ENCODE measurements at places on chromosomes 4 and X. TPM values are rescaled to one million over a fixed set of nuclear protein-coding genes. Genes with fewer than 3 reads are reported as not detected.

The JAKMIP1 gene
- polyA plus RNA-seq, result 0.22 TPM

The GPC3 gene
- polyA plus RNA-seq, result 1,302 TPM

The PCYT1B gene
- polyA plus RNA-seq, result 3.5 TPM

The CDS1 gene
- polyA plus RNA-seq, result 28.9 TPM
